Fibroblast of villous mesenchyme (primary cell): ENCODE measurements at places on chromosomes 7 and 10. TPM values are rescaled to one million over a fixed set of nuclear protein-coding genes. Genes with fewer than 3 reads are reported as not detected.

UPK3B gene
- total RNA-seq: 0.43 TPM in 1 of 2 replicates, not detected in the other

CLDN4 gene
- total RNA-seq: under 0.01 and 0.86 TPM in 2 replicates

KCNH2 gene
- 0.64 and 2.6 TPM in 2 replicates for total RNA-seq

SYT15 gene
- under 0.01 and 0.64 TPM in 2 replicates for total RNA-seq

TRPV5 gene
- total RNA-seq: not detected in 2 replicates

LAMTOR4 gene
- total RNA-seq: 65.2 and 81.5 TPM in 2 replicates

FXYD4 gene
- total RNA-seq: not detected in 2 replicates

SOSTDC1 gene
- total RNA-seq: not detected in 2 replicates

PDLIM1 gene
- total RNA-seq: 65.7 and 75.6 TPM in 2 replicates

MKX gene
- total RNA-seq: 5.8 and 6.9 TPM in 2 replicates

NUTM2E gene
- under 0.01 TPM in 1 of 2 replicates, not detected in the other for total RNA-seq

TMEM176A gene
- total RNA-seq: under 0.01 TPM in 1 of 2 replicates, not detected in the other

FAM25A gene
- total RNA-seq: not detected in 2 replicates

EIF3B gene
- 189 and 210 TPM in 2 replicates for total RNA-seq

TMEM209 gene
- total RNA-seq: 16.4 and 16.8 TPM in 2 replicates

PDGFA gene
- total RNA-seq: 43.2 and 86.7 TPM in 2 replicates

LRRC17 gene
- 39.9 and 70.0 TPM in 2 replicates for total RNA-seq

EMX2 gene
- total RNA-seq: 4.5 and 10.8 TPM in 2 replicates

VIPR2 gene
- total RNA-seq: not detected in 2 replicates

DRGX gene
- total RNA-seq: not detected in 2 replicates

EPHB6 gene
- total RNA-seq: 0.43 and 4.2 TPM in 2 replicates

ATE1 gene
- total RNA-seq: 18.4 and 33.2 TPM in 2 replicates

CYP3A7 gene
- not detected in 2 replicates for total RNA-seq

SBDS gene
- 77.6 and 108 TPM in 2 replicates for total RNA-seq

ENKUR gene
- total RNA-seq: under 0.01 TPM in 1 of 2 replicates, not detected in the other

ZNF239 gene
- total RNA-seq: 4.2 and 6.5 TPM in 2 replicates

TSPAN15 gene
- total RNA-seq: 5.5 and 6.0 TPM in 2 replicates
